ENCODE measurements at places on chromosomes 3 and 15.
A peak's percentile ranks its signal among the peaks of the same experiment; 100 is the strongest.

DNA sequence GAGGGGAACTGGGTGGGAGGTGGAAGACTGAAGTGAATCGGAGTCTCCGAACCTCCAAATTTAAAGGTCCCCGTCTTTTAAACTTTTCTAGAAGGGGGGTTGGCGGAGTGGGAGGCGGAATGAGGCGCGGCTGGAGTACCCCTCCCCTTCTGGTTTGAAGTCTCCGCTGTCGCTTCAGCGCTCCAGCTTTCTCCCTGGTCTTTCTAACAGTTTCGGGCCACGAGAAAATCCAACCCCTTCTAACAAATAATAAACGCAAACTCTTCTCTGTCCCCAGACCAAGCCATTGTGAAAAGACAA is 2.5 kb upstream of the MECOM start:
- no peak overlapping the region for H3K27ac ChIP-seq
- H3K27me3 ChIP-seq = peaks cover 86% of the 10 kb centered on the region
- H3K4me3 ChIP-seq = peak overlapping the region; percentile 60
- peaks cover 44% of the 10 kb centered on the region for H3K4me1 ChIP-seq
- no peaks in the 10 kb centered on the region for H3K36me3 ChIP-seq

- DNase-seq = no peak
- peaks cover 24% of the 10 kb centered on the region for H3K4me1 ChIP-seq
- no peaks in the 10 kb centered on the region for H3K36me3 ChIP-seq
- H3K4me3 ChIP-seq = no peak overlapping the region
These were observed 21.9 kb downstream of the LRIG1 start for GRCh38 chr3:66478960-66479359.

GRCh38 chr3:49028298-49028672 is 913 bp downstream of the IMPDH2 start:
- H3K27ac ChIP-seq = peak overlapping the region; percentile 97
- DNase-seq = no peak
- peak overlapping the region; percentile 91 for H3K4me3 ChIP-seq
- peaks cover 20% of the 10 kb centered on the region for H3K4me1 ChIP-seq
- H3K27me3 ChIP-seq = no peaks in the 10 kb centered on the region

- no peaks in the 10 kb centered on the region for H3K36me3 ChIP-seq
- H3K4me3 ChIP-seq = no peak overlapping the region
- no peaks in the 10 kb centered on the region for H3K4me1 ChIP-seq
- peaks cover 85% of the 10 kb centered on the region for H3K27me3 ChIP-seq
- no peak for DNase-seq
These were observed 6.5 kb upstream of the CPEB1 start for GRCh38 chr15:82653483-82654168.

GRCh38 chr15:101481381-101481705 is 8.2 kb downstream of the PCSK6 start:
- H3K36me3 ChIP-seq = no peaks in the 10 kb centered on the region
- no peak for DNase-seq
- H3K4me3 ChIP-seq = no peak overlapping the region
- H3K4me1 ChIP-seq = no peaks in the 10 kb centered on the region
- no peak overlapping the region for H3K27ac ChIP-seq
- peaks cover 41% of the 10 kb centered on the region for H3K27me3 ChIP-seq

DNA sequence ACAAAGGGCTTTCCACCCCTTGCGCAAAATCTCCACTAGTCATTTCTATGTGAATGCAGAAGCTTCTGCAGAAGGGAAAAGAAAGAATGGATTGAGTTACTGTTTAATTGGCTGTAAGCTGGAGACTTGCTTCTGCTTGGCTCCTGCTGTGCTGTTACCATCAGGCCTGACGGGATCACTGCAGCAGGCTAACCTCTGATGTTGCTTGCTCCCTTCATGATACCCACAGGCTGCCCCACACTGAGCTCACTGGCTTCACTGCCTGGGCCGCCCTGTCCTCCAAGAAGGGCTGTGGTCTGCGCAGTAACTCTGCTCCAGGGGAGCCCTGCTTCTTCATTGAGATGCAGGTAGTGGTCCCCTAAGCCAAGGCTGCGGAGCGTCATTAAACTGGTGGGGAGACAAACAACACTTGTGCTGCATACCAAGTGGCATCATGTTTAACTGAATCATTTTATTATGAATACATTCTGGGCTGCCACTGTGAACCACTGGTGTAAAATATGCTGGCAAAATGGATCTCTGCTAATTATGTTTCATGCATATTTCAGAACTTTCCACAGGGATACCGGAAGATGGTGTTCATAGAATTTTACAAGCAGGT is 78.6 kb downstream of the WDR49 start:
- no peaks in the 10 kb centered on the region for H3K36me3 ChIP-seq
- H3K4me1 ChIP-seq = peaks cover 7% of the 10 kb centered on the region
- DNase-seq = no peak
- H3K27me3 ChIP-seq = peaks cover 3% of the 10 kb centered on the region
- no peak overlapping the region for H3K27ac ChIP-seq
- no peak overlapping the region for H3K4me3 ChIP-seq

GRCh38 chr3:50408443-50408944 is 49.2 kb upstream of the TMEM115 start:
- H3K27ac ChIP-seq = no peak overlapping the region
- peaks cover 16% of the 10 kb centered on the region for H3K27me3 ChIP-seq
- H3K4me3 ChIP-seq = no peak overlapping the region
- no peaks in the 10 kb centered on the region for H3K4me1 ChIP-seq
- no peaks in the 10 kb centered on the region for H3K36me3 ChIP-seq
